ENCODE measurements at places on chromosomes 7 and 10.
A peak's percentile ranks its signal among the peaks of the same experiment; 100 is the strongest.

DNA sequence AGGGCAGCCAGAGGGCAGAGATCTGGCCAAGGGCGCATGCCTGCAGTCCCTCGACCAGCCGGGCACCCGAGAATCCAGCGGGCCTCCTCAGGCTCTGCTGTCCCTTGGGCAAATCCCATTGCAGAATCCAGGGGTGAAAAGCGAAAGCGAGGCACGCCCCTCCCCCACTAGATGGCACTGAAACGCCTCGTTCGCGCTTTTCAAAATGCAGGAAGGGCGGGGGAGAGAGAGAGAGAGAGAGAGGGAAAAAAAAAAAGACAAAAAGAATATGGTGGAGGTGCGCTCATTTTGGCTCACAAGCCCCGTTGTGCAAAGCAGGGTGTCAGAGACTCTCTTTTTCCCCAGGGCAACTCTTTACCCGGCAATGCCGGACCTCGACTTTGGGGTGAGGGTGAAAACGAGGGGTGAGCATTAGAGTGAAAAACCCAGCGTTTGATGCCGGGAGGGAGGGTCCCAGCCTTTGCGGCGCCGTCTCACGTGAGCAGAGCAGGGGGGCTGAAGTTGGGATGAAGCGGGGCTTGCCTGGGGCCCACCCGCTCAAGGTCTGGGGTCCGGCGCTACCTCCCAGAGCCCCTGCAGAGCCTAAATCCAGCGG is 2.5 kb upstream of the TMEM178B start:
- peak; percentile 31 for DNase-seq

DNA sequence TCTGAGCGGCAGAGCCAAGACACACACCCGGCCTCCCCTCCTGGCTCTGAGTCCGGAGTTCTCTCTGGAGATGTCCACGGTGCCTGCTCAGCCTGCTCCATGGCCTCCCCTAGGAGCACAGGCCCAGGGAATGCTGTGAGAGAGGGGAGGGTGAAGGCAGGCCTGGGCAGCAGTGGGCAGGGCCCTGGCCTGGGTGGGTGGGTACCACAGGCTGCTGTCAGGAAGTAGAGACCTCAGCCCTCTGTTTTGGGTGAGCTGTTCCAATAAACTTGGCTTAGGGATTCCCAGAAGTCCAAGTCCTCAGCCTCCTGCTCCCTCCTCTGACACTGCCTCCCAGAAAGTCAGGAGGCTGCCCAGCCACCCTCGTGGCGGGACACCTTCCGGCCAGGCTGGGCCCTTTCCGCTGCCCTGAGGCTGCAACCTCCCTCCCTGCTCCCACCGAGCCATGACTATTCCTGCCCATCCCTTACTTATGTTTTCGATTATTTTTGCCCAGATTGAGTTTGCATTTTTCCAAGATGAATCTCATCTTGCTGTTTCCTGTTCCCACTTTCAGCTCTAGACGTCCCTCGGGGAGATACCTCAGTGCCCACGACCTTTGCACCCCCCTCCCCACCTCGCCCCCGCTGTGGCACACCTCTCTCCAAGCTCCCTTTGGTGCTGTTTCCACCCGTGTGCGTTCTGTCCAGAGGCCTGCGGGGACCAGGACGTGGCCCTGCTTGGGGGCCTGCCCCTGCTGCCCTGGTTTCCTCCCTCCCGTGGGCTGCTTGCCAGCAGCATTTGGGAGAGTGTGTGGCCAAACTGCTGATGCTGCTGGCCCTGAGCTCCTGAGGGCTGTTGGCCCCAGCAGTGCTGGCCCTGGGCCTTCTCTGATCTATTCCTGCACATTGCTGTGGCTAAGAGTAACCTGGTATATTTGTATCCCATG is 5.8 kb upstream of the POLM start:
- peak; percentile 93 for DNase-seq

- peak; percentile 33 for DNase-seq
Measured at GRCh38 chr10:99527526-99528493, 4.9 kb upstream of the NKX2-3 start.

GRCh38 chr10:123771877-123772644 is 105.9 kb downstream of the GPR26 start:
- DNase-seq = no peak

DNA sequence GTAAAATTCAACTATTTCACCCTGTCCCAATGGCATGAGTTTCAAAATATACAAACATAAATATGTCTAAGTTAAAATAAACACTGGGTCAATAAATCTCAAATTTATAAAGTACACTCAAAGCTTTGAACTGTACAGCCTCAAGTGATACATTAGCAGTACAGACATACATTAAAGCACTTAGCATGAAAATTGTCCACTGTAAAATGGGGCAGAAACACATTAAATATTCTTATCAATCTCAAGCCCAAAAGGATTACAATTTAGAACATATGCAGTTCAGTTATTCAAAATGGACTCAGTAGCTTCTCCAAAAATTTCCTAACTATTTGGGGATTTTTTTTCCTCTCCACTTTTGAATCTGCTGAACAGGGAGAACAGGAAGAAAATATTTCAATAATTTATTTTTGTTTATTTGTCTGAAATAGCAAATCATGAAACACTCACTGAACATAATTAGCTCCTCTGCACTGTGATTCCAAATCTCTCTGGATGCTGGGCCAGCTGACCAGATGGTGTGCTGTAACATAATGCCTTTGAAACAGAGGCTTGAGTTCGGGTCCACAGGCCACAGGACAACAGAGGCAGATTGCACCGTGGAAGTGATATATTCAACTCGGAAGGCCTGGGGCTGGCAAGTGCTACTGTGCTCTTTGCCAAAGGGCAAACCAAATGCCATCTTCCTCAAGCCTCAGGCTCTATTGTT is 248.9 kb upstream of the LRRN3 start:
- no peak for DNase-seq

DNA sequence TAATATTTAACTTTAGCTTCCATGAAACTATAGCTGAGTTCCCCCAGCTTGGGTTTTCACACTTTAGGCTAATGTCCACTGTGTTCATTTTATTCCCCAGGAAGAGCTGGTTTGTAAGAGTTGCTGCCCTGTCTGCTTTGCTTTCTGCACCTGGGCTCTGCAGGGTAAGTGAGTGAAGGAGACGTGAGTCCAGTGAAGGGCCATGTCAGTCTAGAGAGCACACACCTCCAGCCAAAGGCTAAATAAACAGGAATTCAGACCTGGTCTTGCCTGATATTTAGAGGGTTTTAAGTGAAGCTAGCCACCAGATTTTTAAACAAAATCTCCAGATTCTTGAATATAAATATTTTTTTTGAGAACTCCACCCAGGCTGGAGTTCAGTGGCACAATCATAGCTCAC is 24.5 kb upstream of the FZD1 start:
- no peak for DNase-seq

DNA sequence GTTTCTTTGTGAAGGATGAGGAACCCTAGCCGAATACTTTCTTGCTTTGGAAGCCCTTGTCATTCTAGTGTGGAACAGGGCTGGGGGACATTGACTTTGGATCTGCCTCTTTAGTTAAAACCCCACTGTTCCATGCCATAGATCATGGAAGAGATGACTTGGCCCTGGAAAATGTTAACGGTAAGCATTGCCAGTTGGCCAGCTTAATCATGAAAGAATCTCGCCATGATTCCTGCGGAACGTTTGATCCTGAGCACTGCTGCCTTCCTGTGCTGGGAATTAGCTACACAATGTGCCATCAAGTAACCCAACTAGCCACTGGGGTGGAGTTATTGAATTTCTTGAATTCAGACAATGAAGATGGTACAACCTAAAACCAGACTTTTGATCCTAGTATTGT is 177.6 kb upstream of the FZD8 start:
- no peak for DNase-seq

GRCh38 chr7:100585511-100586265 is at the start of gene LRCH4:
LRCH4 (minus strand) TSS chr7:100586129; CDS start chr7:100586100, 29 bp downstream.
- DNase-seq = no peak

DNA sequence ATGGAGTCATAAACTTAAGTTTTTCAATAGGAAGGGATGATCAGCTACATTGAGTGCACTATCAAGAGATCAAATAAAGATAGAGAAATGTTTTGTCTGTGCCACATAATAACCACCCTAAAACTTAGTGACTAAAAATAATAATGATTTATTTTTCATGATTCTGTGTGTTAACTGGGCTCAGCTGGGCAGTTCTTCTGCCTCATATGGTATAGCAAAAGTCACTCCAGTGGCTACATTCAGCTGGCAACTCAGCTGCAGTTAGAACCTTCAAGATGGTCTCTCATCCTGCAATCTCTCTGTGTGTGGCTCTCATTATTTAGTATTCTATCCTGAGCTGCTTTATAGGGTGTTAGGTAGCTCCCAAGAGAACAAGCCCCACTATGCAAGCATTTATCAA is 7.8 kb upstream of the PARP12 start:
- no peak for DNase-seq

GRCh38 chr10:22476601-22477321 is 131.5 kb downstream of the SPAG6 start:
- no peak for DNase-seq

- DNase-seq = peak; percentile 20
Measured at GRCh38 chr10:22713853-22714478, 412 bp downstream of the PIP4K2A start.

- no peak for DNase-seq
Measured at GRCh38 chr7:137885678-137886077, 38.9 kb upstream of the DGKI start.

DNA sequence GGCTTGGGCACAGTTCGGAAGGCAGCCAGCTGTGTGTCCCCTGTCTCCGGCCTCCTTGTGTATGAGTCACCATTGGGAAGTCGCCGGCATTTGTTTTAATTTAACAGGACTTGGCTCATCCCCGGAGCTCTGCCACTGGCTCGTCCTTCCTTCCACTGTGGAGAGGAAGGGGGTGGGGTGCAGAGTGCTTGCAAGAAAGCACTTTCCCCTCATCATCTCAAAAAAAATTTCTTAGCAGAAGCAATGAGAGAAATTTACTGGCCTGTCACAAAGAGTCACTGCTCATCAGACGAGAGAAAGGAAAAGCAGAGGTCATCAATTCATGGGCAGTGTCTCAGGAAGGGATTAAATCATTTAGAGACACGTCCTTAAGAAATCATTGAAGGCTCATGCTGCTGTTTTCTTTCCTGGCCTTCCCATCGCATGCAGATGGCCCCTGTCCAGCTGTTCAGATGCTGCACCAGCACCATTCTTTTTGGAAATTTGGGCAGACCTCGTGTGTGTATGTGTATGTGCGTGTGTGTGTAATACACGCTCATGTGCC is 93.3 kb downstream of the BMS1 start:
- DNase-seq = no peak

- no peak for DNase-seq
Measured at GRCh38 chr10:48437546-48437945, 131.1 kb downstream of the MAPK8 start.

DNA sequence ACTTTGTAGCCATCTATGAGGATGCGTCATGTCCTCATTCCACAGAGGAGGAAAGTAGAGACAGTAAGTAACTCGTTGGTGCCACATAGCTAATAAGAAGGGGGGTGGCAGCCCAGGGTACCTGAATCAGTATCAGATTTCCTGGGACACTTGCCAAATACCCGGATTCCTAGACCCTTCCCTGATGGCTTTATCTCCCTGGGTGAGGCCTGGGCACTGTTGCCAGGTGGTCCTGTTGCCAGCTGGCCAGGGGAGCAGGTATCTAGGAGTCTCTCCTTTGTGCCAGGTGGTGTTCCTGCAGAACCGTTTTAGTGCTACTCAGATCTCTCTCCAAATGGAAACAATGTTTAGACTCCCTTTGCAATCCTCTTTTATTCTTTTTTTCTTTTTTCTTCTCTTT is 12.7 kb downstream of the SLC29A3 start:
- no peak for DNase-seq

DNA sequence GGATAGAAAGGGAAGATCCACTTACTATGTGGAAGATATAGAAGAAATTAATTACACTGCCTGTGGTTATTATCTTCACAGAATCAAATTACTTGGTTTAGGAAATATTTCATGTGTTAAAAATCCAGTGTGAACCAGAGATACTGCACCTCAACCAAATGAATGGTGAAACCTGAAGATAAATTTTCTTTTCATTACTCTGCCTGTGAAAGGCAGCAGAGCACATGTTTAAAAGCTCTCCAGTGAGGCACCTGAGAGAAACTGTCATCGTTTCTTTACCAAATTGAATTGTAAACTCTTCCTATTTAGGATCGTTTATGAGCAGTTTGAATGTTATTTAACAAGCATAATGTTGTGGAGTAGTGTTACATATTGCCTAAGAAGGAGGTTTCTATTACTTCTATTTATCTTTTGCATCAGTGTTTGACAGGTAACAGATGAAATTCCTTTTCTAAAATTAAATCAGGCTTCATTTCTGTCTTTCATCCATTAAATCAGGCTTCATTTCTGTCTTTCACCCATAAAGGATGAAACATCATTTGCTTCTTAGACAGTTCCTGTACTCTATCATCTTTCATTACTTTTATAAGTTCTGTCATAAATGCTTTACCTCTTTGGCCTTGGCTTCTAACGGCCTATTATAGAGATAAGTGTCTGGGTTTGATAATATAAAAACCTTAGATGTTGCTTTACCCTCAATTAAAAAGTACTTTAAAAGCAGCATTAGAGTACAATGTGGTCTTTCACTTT is 266.6 kb downstream of the NXPH1 start:
- no peak for DNase-seq

GRCh38 chr7:31202801-31203200 is 137.7 kb downstream of the NEUROD6 start:
- DNase-seq = no peak

- DNase-seq = no peak
Measured at GRCh38 chr10:5941579-5941978, 35.8 kb downstream of the IL15RA start.

- no peak for DNase-seq
Measured at GRCh38 chr7:46537191-46537905, 616.3 kb upstream of the IGFBP3 start.

GRCh38 chr10:68665841-68666240 is 55.2 kb upstream of the CCAR1 start:
- DNase-seq = peak; percentile 69
